Activated CD4-positive, alpha-beta T cell treated with anti-CD3 and anti-CD28 coated beads, Interleukin-2, amount 10 ng/mL, durations not matched to agents 7 days and 5 days (primary cell): ENCODE measurements at places on chromosomes 4 and X.

DNA sequence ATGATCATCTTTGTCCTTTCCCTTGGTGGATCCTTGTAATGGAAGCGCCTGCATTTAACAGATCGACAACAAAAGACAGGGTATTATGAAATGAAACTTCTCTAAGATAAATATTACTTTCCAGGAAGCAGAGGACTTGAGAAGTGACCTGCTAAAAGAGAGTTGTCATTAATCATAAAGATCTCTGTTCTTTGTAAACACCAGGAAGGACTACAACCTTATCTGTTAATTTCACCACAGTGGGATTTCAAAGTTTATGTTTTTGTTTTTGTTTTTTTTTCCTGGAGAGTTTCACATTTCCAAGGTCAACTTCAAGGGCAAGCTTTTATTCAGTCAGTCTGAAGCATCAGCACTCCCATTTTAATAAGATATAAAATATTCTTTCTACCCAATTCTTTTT, 170.9 kb downstream of the RCHY1 start:
- no peak overlapping the region for H3K4me3 ChIP-seq
- no peaks in the 10 kb centered on the region for H3K4me1 ChIP-seq
- H3K27ac ChIP-seq, result no peak overlapping the region
- H3K36me3 ChIP-seq, result no peaks in the 10 kb centered on the region
- DNase-seq, result no peak

DNA sequence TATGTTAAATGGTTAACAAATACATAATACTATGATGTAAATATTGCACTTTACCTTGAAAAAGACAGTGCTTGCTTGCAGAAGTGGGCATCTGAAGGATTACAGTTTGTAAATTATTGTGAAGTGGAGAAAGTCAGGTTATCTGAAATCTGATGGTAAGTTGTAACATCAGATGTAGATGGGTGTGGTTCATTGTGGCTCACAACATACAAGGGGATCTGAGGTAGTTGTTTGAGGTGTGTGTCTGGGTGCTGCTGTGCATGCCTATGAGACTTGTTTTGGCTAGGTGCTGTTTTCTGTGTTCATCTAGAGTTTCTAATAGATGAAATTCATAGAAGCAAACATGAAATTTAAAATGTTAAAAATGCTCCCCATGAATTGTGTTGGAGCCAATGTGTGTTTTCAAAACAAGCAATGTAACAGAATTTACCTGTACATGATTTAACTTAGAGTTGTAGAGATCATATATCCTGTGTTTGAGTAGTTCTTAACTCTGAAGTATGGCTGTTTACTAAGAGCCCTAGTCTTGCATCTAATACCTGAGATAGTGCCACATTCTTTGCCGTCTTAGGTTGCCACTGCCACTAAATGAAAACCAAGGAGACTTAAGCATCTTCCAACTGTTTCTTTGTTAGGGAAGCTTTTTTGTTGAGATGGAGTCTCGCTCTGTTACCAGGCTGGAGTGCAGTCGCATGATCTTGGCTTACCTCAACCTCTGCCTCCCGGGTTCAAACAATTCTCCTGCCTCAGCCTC, 11.9 kb upstream of the NDUFC1 start:
- peak; percentile 39 for DNase-seq
- peaks cover 23% of the 10 kb centered on the region for H3K36me3 ChIP-seq
- H3K27me3 ChIP-seq, result no peaks in the 10 kb centered on the region
- peak overlapping the region; percentile 26 for H3K4me3 ChIP-seq
- H3K4me1 ChIP-seq, result peaks cover 65% of the 10 kb centered on the region
- H3K27ac ChIP-seq, result peak overlapping the region; percentile 93

DNA sequence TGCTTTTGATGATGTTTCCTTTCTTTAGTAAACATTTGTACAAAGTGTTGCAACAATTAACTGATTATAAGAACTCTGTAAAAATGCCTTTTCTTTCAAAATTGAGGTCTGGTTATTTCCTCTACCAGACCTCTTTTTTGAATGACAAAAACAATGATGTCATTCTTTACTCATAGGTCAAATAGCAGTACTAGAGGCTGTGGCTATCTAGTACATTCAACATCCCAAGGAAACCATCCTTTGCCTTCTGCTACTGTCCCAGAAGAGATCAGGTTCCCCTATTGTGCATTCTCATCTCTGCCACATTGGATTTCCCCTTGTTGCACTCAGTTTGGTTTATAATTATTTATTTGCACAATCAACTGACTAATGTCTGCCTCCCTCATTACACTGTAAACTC, 19.1 kb upstream of the MAD2L1 start:
- DNase-seq, result no peak
- H3K4me1 ChIP-seq, result no peaks in the 10 kb centered on the region
- H3K36me3 ChIP-seq, result no peaks in the 10 kb centered on the region

- peaks cover 10% of the 10 kb centered on the region for H3K4me1 ChIP-seq
- H3K36me3 ChIP-seq, result no peaks in the 10 kb centered on the region
Observed at GRCh38 chr4:95000076-95000648, 242.4 kb downstream of the BMPR1B start.

DNA sequence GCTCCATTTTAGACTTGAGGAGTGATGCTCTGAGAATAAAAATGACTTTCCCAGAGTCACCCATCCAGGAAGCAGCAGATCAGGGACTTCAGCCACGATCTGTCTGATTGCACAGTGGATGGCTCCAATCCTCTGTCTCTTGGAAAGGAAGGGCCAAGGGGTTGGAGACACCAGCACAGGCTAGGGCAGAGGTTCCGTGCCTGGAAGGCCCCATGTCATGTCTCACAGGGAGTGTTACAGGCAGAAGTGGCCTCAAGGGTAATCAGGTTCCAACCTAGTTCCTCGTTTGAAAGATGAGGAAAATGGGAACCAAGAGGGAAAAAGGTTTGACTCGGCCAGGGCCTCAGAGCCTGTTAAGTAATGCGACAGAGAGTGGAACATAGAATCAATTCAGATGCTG, 160.0 kb downstream of the EFNB1 start:
- no peaks in the 10 kb centered on the region for H3K36me3 ChIP-seq
- no peaks in the 10 kb centered on the region for H3K4me1 ChIP-seq
- no peaks in the 10 kb centered on the region for H3K27me3 ChIP-seq

DNA sequence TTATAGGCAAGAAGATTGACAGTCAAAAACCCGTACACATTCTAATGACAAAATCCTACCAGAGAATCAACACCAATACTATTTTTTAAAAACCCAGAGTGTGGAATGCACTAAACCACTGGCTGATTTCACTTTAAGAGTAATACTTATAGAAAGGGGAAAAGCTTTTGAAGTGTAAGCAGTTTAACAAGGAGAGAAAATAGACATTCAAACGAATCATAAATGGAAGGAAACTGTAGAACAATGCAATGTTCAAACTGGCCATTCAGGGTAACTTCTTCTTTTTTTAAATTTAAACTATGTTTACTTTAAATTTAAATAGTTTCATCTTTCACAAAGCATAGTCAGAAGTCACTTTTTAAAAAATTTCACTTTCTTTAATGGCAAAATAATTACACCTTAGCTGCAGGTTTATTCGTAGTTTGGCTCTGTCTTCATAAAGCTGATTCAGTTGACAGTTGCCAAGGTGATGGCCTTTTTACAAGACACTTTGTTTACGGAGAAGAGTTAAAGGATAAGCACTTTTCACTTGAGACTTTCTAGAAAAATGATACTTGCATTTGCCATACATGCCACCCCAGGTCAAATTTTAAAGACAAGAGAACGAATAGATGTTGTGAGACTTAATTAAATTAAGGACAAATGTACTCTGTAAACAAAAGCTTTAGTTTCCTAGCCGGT, 82.4 kb upstream of the KLF3 start:
- no peak overlapping the region for H3K27ac ChIP-seq
- no peak overlapping the region for H3K4me3 ChIP-seq
- H3K36me3 ChIP-seq, result no peaks in the 10 kb centered on the region
- H3K27me3 ChIP-seq, result peaks cover 13% of the 10 kb centered on the region
- H3K4me1 ChIP-seq, result peaks cover 4% of the 10 kb centered on the region

- no peak overlapping the region for H3K27ac ChIP-seq
- DNase-seq, result no peak
- no peaks in the 10 kb centered on the region for H3K4me1 ChIP-seq
- H3K36me3 ChIP-seq, result no peaks in the 10 kb centered on the region
- no peaks in the 10 kb centered on the region for H3K27me3 ChIP-seq
Observed at GRCh38 chrX:100376576-100376975, 33.5 kb downstream of the PCDH19 start.

DNA sequence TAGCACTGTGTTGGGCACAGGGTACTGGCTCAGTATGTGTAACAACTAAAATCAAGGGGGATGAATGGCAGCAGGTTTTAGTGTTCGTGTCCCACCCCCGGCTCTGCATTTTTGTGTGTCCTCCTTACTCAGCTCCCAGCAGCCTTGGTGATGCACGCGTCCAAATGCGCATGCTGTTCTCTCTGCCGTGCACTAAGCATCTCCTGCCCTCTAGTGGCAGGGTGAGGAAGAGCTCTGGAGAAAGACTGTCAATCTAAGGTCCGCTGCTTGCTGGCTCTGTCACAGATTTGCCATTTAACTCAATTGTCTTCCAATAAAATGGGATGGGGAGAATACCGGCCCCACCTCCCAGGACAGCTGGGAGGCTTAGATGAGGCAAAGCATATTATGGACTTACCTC, 61.4 kb downstream of the WFS1 start:
- peaks cover 11% of the 10 kb centered on the region for H3K27me3 ChIP-seq
- no peaks in the 10 kb centered on the region for H3K4me1 ChIP-seq
- H3K27ac ChIP-seq, result no peak overlapping the region
- peak; percentile 37 for DNase-seq

DNA sequence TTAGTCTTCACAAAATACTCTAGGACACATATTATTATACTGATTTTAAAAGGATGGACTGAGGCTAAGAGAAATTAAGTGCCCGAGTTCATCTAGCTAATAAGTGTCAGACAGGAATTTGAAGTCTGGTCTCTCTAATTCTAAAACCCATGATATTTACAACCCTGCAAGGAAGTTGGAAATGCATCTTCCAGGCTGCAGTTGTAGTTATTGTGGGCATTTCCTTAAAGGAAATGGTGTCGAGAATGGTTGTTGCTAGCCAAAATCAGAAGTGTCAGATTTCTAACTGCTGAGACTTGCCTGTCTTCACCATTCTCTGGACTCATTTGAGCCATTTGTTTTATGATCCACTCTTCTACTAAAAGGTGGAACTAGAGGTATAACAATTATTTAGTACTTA, 82.5 kb downstream of the FAT4 start:
- no peaks in the 10 kb centered on the region for H3K36me3 ChIP-seq
- H3K27ac ChIP-seq, result no peak overlapping the region
- no peak overlapping the region for H3K4me3 ChIP-seq
- no peak for DNase-seq

DNA sequence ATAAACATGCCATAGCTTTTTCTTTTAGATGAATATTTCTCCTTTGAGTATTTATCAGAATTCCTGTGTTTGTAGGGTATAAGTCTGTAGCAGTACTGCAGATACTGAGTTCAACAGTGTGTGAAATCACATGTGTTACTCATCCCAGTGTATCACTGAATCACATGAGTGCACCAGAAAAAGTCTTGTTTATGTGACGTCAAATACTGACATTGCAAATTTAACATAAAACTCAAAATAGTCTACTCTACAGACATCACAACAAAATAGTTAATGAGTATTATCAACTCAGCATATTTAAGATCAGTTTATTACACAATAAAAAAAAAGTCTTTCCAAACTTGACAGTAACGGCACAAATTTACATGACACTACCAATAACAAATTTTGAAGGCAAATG, 221.3 kb downstream of the DCTD start:
- no peaks in the 10 kb centered on the region for H3K4me1 ChIP-seq
- DNase-seq, result no peak
- H3K4me3 ChIP-seq, result no peak overlapping the region
- no peaks in the 10 kb centered on the region for H3K27me3 ChIP-seq

- DNase-seq, result no peak
- no peak overlapping the region for H3K27ac ChIP-seq
- H3K4me3 ChIP-seq, result no peak overlapping the region
- no peaks in the 10 kb centered on the region for H3K27me3 ChIP-seq
- peaks cover 14% of the 10 kb centered on the region for H3K36me3 ChIP-seq
Observed at GRCh38 chr4:152399246-152399645, 136.6 kb downstream of the FBXW7 start.

GRCh38 chrX:28659269-28659668, 72.0 kb downstream of the IL1RAPL1 start:
- H3K27me3 ChIP-seq, result no peaks in the 10 kb centered on the region
- DNase-seq, result peak; percentile 5
- no peak overlapping the region for H3K4me3 ChIP-seq
- no peak overlapping the region for H3K27ac ChIP-seq

- peaks cover 5% of the 10 kb centered on the region for H3K4me1 ChIP-seq
- H3K4me3 ChIP-seq, result no peak overlapping the region
Observed at GRCh38 chrX:110569506-110569905, 210.9 kb downstream of the RTL9 start.

DNA sequence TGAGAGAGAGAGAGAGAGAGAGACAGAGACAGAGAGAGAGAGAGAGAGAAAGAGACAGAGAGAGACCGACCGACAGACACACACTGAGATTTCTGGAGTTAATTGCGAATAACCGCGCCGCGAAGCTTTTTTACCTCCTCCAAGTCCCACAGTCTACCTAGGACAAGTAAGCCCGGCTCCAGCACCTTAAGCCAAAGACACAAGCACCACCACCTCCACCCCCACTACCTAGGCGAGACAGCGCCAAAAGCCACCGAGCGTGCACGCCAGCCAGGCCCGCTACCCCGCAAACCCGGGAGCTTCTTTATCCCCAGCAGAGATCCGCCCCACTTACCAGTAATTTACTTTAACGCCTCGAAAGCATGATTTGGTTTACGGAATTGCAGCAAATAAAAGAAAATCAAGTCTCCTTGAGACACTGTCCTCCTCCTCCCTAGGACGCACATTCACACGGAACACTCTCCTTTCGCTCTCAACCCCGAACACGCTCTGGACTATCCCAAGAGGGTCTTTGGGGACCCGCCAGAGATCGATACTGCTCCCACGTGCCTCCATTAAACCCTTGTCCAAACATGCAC, 649.6 kb upstream of the DIPK2B start:
- peaks cover 42% of the 10 kb centered on the region for H3K4me1 ChIP-seq
- H3K36me3 ChIP-seq, result peaks cover 15% of the 10 kb centered on the region
- H3K27me3 ChIP-seq, result no peaks in the 10 kb centered on the region
- H3K27ac ChIP-seq, result peak overlapping the region; percentile 90
- peak overlapping the region; percentile 94 for H3K4me3 ChIP-seq

DNA sequence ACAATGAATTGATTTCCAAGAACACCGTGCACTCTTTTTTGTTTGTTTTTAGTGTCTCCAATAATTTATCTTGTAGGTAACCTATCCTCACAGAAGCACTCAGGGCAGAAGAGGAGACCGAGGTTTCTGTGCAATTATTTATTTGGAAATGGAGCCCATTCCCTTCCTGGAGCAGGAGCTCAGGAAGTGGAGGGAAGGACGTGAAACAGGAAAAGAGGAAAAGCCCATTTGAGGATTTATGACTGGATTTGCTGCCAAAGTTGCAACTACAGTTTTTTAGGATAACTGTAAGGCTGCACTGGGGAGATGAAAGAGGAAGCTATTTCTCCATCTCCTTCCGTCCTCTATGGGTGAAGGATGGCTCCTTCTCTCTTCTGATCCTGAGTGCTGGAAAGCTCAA, 31.7 kb upstream of the MXRA5 start:
- H3K27me3 ChIP-seq, result no peaks in the 10 kb centered on the region
- no peaks in the 10 kb centered on the region for H3K36me3 ChIP-seq
- H3K4me1 ChIP-seq, result no peaks in the 10 kb centered on the region
- H3K4me3 ChIP-seq, result no peak overlapping the region
- DNase-seq, result no peak
